ENCODE measurements at places on chromosomes 4 and X.

- DNase-seq: no peak
Observed at GRCh38 chrX:149950681-149951080, 12.4 kb upstream of the EOLA2 start.

DNA sequence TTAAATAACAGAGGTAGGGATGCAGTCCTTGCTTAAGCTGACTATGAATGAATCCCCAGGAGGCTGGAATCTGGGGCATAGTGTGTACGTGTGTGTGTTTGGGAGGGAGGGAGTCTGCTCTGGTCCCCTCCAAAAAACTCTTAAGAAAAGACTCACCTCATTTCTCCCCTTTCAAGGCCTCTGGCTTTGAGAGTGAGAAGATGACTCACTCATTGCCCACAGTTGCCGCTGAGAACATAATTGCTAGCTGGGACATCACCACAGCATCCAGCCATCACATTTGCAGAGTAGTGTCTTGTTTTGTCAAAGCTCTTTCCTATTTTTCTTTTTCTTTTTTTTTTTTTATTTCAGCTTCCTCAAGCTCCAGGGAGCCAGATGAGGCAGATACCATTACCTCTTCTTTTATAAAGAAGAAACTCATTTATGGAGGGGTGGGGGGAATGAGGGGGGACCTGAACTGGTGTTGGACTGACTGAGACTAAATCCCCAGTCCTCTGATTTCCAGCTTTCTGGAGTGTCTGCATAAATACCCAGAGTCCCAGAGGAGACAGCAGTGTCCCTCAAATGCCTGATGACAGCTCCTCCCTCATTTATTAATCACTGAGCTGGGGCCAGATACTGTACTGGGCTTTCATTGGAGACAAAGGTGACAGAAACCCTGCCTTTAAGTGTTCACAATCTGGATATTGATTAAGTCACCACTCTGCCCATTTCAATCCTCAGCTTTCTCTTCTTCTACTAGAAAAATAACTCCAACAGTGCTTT is 61.9 kb upstream of the LAS1L start:
- no peak for DNase-seq

GRCh38 chr4:2175990-2176698 is 65.8 kb downstream of the HAUS3 start:
- no peak for DNase-seq

GRCh38 chrX:22462959-22463358 is 190.2 kb downstream of the CBLL2 start:
- DNase-seq: no peak

- DNase-seq: no peak
Observed at GRCh38 chr4:76447393-76447851, 12.4 kb downstream of the SHROOM3 start.

GRCh38 chrX:10325611-10326010 is 168.8 kb downstream of the CLCN4 start:
- no peak for DNase-seq

DNA sequence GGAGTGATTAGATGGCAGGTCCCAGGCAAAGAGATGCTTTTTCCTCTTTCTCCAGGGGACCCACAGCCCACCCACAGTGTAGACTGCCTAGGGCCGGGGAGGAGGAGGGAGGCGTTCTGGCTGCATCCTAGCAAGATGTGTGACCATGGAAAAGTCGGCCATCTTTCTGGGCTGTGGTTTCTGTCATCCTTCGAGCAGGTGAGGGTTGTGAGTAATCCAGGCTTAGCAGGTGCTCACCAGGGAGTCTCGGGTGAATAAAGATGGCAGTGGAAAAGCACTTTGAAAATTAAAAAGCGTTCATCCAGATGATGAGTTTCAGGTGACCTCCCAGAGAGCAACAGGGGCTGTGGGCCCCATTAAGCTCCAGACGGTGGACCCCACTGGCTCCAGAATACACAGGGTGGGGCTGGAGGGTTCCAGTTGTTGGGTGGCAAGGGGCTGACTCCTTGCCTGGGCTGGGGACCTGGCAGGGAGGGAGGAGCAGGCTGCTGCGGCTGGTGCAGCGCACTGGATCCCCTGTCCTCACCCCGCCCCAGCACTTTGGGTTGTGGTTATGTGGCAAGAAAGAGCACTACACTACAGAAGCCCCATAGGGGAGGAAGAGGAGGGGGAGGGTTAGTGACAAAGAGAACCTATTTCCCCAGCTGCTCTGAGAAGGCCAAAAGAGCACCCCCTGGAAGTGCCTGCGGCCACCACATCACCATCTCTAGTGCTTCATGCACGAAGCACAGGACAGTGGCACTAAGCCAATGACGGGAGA is 23.7 kb downstream of the ELF4 start:
- no peak for DNase-seq

DNA sequence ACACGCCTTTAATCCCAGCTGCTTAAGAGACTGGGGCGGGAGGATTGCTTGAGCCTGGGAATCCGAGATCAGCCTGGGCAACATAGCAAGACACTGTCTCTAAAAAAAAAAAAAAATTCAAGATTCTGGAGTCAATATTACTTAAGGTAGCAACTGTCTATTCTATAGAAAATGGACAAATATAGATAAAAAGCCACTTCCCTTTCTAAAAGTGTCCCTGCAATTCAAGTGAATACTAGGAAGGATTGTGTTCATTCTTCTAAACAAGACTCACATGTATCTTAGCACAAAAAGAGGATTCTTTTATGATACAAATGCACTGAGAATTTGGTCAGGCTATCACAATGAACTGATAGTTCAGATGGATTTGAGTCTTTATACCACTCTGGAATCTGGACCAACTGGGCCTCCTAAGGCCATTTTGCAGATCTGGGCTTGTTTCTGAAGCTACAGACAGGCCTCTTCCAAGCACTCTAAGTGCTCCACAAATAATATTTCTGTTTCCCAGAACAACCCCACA is 7.0 kb downstream of the PKD2 start:
- no peak for DNase-seq

- DNase-seq: no peak
Observed at GRCh38 chr4:23966725-23967124, 76.9 kb upstream of the PPARGC1A start.

DNA sequence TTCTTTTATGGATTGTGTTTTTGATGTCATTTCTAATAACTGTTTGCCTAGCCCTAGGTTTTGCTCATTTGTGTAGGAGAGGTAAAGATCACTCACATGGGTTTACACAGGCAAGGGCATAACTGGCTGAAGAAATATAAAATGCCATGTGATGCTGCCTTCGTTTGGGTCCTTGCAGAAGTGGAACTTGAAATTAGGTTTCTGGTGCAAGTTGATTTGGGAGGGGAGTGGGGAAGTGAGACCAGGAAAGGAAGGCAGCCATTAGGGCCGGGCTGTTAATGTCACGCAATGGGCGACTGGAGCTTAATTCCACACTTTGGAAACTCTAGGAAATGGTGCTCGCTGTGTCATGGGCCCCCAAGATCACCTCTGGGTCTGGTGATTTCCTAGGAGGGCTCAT is 14.5 kb downstream of the CLCN4 start:
- no peak for DNase-seq

DNA sequence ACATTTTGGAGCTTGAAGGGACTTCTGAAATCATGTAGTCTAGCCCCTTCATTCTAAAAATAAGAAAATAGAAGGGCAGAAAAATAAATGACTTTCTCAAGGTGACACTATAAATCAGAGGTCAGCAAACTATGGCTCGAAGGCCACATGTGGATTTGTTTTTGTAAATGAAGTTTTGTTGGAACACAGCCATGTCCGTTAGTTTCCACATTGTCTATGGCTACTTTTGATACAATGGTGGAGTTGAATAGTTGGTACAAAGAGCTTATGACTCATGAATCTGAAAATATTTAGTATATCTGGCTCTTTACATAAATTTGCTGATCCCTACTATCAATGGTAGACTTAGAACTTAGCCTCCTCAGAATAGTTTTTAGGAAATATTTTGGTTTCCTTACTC is 302.4 kb upstream of the PRPS2 start:
- no peak for DNase-seq

DNA sequence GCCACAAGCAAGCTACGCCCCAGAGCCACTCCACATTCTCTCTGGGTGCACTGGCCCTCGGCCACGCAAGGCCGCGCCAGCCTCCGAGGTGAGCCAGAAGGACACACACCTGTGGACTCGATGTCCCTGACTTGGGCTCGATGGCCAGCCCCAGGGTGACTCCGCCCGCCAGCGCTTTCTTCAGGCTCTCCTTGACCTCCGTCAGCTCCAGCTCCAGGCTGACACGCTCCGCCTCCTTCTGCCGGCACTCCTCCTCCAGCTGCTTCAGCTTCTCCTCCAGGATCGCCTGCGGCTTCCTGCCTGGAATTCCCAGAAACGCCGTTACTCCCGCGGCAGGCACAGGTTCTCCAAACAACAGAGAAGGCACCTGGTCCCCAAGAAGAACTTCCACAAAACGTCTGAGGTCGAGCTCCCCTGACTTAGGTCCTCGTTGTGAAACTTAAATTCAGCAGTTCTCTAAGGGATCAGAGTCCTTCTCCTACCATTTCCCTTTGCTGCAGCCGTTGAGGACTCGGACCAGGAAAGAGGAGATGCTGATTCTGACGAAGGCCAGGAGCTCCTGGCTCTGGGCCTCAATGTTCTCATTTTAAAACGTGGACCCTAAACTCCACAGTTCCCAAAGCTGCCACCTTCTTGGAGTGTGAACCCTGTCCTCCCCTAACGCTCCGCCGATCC is 166.8 kb downstream of the AFAP1 start:
- DNase-seq: no peak

DNA sequence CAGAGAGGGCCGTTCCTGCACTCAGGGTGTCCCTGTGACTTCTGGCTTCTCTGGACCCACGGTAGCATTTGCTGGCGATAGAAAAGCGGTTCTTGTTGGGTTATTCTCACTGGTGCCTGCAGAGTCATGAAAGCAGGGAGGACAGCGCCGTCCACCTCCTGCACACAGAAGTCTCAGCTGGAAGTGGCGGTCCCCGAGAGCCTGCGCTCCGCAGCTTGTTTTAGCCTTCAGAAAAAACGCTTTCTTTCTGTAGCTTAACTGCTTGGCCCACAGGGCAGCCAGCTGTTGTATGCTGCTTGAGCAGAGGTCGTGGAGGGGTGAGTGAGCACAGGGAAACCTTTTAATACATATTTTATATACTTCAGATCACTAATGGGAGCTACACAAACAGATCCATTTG is 400.7 kb upstream of the FAT1 start:
- DNase-seq: no peak

DNA sequence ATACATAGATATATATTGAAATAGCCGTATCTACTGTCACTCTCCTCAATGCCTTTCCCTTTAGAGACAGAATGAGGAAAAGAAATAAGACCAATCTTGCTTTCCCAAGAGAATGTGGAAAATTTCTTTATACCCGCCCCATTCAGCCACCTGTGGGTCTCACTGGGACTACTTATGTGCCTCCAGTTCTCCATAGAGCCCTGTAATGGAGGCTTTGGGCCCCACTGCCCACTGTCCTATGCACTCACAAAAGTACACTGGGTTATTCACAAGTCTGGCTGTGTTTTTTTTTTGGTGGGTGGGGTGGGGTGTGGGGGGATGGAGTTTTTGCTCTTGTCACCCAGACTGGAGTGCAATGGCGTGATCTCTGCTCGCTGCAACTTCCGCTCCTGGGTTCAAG is 70.4 kb upstream of the ELOVL6 start:
- DNase-seq: no peak

GRCh38 chrX:85516131-85516530 is 136.7 kb upstream of the POF1B start:
- no peak for DNase-seq

GRCh38 chr4:2443061-2443730 is 24.4 kb downstream of the CFAP99 start:
- DNase-seq: no peak

GRCh38 chr4:7800410-7800809 is 139.3 kb downstream of the AFAP1 start:
- DNase-seq: no peak

GRCh38 chr4:99077177-99077576 is 11.4 kb downstream of the ADH5 start:
- no peak for DNase-seq

DNA sequence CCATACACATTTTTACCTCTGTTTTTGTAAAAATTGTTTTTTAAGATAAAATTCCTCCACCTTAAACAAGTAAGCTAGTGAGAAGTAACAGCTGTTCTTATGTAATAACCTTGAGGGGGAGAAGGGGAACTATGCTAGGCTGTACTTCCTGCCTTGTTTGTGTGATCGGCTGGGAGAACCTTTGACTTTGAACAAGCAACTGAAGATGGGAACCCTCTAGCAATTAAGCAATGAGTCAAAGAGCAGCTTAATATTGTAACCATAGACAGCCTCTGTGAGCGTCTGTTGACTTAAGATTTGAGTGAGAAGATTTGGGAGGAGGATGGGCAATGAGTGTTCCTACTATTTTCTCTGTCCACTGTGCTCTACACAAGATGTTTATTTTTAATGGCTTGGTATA is 135.1 kb downstream of the SCLT1 start:
- no peak for DNase-seq

- no peak for DNase-seq
Observed at GRCh38 chrX:149758068-149758714, 15.7 kb upstream of the HSFX1 start.

- DNase-seq: no peak
Observed at GRCh38 chrX:45751156-45751555, 550.5 kb upstream of the DIPK2B start.

GRCh38 chr4:188665491-188666457 is 526.5 kb downstream of the TRIML1 start:
- DNase-seq: peak; percentile 37

GRCh38 chr4:143355540-143356217 is 19.0 kb downstream of the GAB1 start:
- no peak for DNase-seq

DNA sequence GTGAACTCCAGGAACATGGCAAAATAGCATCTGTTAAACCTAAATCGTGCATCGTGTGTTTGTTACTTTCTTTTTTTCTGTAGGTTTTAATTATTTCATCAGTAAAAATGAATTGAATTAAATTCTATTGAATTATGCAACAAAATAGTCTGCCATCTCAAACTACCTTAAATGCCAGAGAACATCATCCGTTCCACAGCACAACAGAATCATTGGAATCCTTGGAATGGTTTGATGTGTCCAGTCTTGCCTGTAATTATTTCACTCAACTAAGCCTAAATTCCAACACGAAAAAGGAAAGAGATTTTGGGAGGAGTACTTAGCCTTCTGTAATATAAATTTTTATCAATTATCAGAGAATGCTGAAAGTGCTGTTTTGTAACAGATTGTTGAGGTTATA is 17.1 kb upstream of the SLC7A11 start:
- no peak for DNase-seq

DNA sequence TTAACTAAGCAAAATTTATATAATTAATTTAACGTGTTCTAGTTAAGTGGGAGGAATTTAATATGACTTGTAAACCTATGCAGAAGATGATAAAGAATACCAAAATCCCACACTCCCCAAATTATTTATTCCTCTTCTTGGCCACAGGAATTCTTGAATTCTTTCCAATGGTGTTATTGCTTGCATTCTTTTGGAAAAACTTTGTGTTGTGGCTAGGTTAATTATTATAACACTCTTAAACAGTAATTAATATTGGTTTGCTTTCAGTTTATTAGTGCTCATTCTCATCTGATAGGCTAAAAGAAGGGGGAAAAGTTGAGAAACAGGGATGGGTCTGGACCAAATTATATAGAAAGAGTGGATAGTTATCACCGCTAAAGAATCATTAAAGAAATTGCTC is 141.5 kb upstream of the PABPC4L start:
- DNase-seq: no peak

GRCh38 chr4:141896687-141897086 is 260.3 kb downstream of the IL15 start:
- no peak for DNase-seq

- no peak for DNase-seq
Observed at GRCh38 chrX:17814557-17814956, 46.5 kb downstream of the RAI2 start.

- no peak for DNase-seq
Observed at GRCh38 chrX:2263203-2263602, 237.6 kb downstream of the DHRSX start.

All from hippocampal formation (tissue), 2 donors.